ENCODE measurements at places on chromosomes 5 and 9.

DNA sequence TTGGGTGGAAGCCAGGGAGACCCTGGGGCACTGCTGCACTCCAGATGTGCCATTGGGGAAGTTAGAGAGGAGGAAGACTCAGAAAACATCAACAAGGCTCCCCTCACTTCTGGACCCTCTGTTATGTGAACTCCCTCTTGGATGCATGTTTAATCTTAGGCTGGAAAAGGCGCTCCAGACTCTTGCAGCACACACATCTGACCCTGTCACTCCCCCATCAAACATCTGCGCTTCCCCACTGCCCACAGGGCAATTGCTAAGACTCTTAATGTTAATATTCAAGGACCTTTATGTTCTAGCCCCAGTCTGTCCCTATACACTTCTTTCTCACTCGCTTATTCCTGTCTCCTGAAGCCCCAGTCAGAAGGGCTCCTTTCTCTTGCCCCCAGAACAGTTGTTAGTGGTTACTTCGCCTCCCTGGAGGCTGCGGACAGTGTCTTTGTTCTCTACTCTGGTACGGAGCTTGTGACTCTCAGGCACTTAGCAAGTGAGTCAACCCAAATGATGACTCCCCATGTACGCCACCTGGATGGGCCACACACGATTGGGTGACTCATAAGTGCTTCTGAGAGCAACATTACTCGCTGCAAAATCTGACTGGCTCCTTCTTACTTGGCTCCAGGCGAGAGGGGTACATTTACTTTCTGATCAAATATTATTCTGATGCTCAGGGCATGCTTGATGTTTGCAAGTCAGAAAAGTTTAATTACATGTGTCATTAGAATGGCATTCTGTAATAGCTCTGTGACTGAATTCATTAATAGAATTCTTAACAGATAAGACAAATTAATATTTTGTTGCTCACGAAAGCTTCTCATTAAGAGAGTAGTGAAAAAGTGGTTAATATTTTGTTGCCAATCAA is 193.6 kb downstream of the HSPA4 start:
- DNase-seq = peak; percentile 56

- DNase-seq = peak; percentile 2
Measured at GRCh38 chr5:1007221-1007680, 1.4 kb upstream of the NKD2 start.

DNA sequence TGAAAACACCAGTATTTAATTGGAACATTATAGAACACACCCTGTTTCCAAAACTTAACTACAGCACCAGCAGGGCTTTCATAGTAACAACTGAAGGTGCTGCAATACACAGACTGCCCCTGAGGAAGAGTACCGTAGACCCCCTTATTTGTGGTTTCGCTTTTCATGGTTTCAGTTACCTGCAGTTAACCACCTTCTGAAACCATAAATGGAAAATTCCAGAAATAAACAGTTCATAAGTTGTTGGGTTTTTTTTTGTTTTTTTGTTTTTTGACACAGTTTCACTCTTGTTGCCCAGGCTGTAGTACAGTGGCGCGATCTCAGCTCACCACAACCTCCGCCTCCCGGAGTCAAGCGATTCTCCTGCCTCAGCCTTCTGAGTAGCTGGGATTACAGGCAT is 9.5 kb upstream of the GLDC start:
- DNase-seq = no peak

GRCh38 chr5:60437308-60437707 is 262.7 kb downstream of the DEPDC1B start:
- DNase-seq = no peak

DNA sequence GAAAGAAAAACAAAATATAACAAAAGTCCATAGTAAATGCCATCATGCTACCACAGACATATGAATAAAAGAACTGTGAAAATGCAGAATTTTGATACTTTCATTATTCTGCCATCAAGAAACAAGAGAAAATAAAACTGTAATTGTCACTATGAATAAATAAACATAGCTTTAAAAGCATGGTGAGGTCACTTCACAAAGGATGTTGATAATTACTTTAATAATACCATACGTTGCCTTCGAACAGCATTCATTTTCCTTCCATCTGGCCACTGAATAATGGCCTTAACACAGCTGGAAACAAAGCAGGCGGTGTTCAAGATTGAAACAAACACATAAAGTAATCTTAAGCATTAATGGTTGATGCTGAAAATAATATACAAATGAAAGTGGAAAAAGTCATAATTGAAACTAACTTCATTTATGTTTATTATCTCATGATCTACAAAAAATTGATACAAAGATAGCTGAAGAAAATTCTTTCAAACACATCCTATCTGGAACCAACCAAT is 102.0 kb downstream of the AGTPBP1 start:
- DNase-seq = no peak
